Bronchial epithelial cell (primary cell): ENCODE measurements at places on chromosomes 12 and 14.

GRCh38 chr12:48192861-48193260, 9.4 kb downstream of the CCDC184 start:
- DNase-seq: no peak

DNA sequence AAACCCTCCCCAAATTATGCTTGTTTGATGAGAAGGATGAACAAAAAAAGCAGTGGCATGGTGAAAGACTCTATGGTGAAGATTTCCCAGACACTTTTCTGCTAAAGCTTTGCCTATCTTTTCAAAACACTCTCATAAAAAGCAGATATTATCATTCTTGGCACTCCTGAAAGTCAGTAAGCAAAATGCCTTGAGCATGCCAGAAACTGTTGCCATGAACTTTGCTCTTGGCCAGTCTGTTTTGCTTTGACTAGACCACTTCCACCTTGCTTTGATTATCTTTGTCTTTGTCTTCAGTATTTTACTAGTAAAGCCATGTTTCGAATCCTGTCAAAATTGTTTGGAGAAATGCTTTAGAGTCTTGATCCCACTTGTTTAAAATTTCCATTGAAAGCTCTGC, 110.4 kb downstream of the CNTN1 start:
- no peak for DNase-seq

GRCh38 chr14:77044783-77045237, 16.3 kb upstream of the IRF2BPL start:
- DNase-seq: peak; percentile 48

DNA sequence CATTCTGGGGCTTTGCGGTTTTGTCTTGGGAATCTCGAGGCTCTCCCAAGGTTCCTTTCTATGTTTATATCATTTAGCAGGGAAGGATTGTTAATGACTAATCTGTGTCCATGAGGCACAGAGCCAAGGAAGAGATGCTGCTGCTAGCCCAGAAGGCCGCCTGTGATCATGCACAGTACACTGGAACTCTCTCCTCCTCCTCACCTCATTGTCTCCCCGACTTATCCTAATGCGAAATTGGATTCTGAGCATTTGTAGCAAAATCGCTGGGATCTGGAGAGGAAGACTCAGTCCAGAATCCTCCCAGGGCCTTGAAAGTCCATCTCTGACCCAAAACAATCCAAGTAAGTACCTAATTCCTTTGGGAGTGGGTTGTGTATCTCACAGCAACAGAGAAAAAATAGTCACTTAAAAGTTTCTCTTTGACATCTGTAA, at the start of gene NR1H4:
Gene NR1H4, plus strand, starts transcription at position 151 of the 435 bp plus-strand sequence. CDS start 19,458 bp downstream, outside the sequence.
- no peak for DNase-seq

GRCh38 chr14:67385618-67386017, 25.5 kb downstream of the EIF2S1 start:
- DNase-seq: peak; percentile 83

- peak; percentile 31 for DNase-seq
Measured at GRCh38 chr12:87320724-87321123, 708.5 kb downstream of the C12orf50 start.

- no peak for DNase-seq
Measured at GRCh38 chr12:78585132-78585531, 279.4 kb upstream of the SYT1 start.

GRCh38 chr14:68470361-68470760, 322.5 kb downstream of the ZFP36L1 start:
- peak; percentile 44 for DNase-seq

DNA sequence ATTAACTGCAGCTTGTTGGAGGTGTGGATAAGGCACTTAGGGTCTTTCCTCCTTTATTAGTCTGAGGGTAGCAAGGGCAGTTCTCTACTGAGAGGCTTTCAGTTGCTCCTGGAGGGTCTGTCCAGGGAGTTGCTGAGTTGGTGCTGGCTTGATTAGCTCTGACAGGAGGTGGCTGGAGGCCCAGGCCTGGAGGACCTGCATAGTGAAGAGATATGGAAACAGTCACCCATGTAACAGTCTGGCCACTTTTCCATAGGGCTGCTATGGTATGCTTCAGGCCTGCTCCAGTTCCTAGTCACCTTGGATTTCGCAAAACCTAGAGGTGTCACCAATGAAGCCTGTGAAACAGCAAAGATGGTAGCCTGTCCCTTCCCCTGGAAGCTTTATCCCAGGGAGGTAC, 143.3 kb upstream of the SLC38A2 start:
- no peak for DNase-seq

GRCh38 chr12:77893918-77894317, 63.2 kb downstream of the NAV3 start:
- DNase-seq: peak; percentile 33

- no peak for DNase-seq
Measured at GRCh38 chr14:68292441-68293215, 473.0 kb downstream of the RAD51B start.

DNA sequence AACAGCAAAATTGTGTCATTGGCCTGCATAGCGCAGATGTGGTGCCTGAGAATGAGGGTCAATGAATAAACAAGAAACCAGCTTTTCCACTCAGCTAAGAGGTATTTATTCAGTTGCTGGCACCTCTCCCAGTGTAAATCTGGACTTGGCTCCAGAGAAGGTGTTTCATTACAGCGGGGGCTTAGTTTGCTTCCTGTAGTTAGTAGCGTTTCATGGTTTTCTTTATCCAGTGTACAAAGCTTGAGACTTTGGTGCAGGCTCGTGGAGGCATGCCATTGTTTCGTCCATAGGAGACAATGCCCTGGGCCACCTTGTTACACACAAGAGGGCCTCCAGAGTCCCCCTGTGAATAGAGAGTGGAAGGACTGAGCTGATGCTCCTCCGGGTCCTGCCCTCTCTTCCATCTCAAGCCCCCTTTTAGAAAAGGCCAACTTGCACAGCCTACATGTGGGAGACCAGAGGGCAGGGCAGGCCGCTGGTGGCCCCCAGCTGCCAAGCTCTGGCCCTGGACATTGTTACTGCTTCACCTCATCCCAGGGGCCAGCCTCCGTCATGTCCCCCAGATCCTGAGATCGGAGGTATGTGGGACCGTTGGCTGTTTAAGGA, 3.0 kb downstream of the GZMB start:
- DNase-seq: peak; percentile 69

- no peak for DNase-seq
Measured at GRCh38 chr12:110062241-110062640, 13.9 kb upstream of the C12orf76 start.

- DNase-seq: no peak
Measured at GRCh38 chr12:98420461-98420860, 94.9 kb upstream of the TMPO start.

DNA sequence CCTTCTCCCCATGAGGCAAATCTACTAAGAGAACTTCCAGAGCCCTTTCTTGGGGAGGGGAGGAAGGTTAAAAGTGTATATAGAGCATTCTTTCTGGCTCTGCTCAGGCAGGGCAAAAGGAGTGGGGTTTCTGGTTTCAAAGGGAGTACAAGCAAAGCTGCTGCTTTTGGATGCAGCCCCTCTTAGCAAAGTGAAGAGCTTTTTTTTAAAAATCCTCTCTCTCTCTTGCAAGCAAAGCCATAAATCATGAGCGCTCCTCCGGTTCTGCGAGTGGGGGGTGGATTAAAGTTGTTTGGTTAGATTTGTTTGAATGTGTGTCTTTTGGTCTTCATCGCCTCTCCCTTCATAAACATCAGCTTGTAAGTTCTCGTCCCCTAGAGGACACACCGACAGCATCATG, 546.6 kb upstream of the TBX3 start:
- no peak for DNase-seq

DNA sequence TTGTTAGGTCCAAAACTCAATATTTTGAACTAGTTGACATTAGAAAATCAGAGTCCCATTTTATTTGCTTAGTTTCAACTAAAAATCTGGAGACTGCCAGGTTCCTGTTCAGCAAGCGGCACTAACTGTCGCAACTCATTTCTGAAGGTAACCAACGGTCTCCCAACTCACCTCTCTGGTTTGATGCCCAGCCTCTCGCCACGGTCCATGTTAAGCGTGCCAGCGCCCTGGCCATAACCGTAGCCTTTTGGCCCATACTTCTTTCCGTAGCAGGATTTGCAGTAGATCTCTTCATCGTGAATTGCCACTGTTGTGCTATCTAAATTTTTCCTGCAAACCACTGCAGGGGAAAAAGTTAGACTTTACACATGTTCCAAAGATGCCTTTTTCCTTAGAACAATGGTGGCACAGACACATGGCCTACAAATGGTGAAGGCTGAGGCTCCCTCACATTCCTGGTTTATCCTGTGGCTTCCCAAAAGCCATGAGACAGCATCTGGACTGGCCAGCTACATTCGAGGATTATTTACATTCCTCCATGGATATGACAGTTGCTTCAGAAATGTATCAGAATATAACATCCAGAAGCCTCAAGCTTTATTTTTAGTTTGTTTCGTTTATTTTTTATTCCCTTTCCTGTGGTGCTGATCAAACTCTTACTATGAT, 15.7 kb downstream of the CSRP2 start:
- DNase-seq: no peak

DNA sequence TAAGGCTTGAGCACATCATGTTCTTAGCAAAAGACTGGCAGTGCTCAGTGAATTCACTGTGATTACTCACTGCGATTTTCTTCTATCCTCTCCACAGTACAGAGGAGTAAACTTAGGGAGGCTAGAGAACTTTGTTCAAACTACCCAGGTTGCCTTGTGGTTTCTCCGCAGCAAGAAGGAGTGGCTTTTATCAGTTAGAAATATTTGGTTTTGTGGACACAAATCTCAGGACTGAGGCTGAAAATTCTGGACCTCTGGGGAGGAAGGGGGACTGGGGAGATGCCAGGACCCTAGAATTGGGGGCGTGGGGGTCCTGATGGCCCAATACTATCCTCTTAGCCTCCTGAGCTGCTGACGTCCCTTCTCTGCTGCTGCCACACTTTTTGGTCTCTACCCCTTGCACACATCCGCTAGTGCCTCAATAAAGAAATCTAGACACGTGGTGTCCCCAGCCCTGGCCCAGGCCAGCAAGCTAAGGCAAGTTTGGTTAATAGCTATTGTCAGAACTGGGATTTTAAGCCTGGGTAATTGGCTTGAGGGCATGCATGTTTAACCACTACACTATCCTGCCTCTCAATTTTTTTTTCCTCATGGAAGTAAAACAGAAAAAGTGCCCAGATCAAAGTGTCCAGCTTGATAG, 842 bp downstream of the OAS2 start:
- DNase-seq: peak; percentile 50

GRCh38 chr12:39692258-39692853, 72.8 kb upstream of the ABCD2 start:
- DNase-seq: peak; percentile 44
